ENCODE measurements at places on chromosomes 7 and 10. TPM values are rescaled to one million over a fixed set of nuclear protein-coding genes. Genes with fewer than 3 reads are reported as not detected.

The HIP1 gene
- total RNA-seq, result 4.5 TPM

The PLXNA4 gene
- 0.01 TPM for total RNA-seq

The ASZ1 gene
- total RNA-seq, result not detected

- DNase-seq, result no peak
Measured at GRCh38 chr10:120588311-120588710, 131.3 kb downstream of the PLPP4 start.

DNA sequence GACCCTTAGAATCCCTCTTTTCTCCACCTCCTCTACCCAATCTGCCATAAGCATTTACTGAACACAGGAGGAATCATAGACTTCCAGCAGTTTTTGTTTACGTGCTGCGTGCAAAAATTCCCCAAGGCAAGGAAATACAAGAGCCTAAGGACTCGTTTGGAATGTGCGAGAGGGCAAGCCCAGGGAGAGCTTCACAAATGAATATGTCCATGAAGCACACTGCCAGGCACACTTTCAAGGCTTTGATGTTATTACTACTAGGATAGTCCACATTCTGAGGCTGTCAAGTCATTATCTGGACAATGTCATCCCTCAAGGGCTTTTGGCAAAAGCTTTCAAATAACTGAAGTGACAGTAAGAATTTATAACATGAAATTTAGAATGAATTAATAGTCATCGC, 214.7 kb upstream of the TBX20 start:
- DNase-seq, result no peak

GRCh38 chr7:28581351-28581750, 169.0 kb downstream of the CREB5 start:
- DNase-seq, result no peak

The CPA5 gene
- not detected for total RNA-seq

DNA sequence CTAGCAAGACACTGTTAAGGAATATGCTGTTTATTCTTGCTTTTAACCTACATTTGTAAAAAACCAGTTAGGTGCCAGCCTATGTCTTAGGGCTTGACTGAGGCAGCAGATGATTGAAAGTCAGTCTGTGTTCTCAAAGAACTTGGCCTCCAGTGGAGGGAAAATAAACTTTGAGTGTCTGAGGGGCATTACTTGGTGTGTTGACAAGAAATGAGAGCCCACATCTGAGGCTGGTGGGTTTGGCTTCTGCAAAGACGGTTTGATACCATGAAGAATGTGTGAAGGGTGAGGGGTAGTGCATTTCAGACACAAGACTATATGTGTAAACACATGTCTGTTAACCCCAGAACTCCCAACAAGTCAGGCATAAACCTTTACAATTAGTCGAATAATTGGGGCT, 28.5 kb downstream of the CCSER2 start:
- DNase-seq, result no peak

DNA sequence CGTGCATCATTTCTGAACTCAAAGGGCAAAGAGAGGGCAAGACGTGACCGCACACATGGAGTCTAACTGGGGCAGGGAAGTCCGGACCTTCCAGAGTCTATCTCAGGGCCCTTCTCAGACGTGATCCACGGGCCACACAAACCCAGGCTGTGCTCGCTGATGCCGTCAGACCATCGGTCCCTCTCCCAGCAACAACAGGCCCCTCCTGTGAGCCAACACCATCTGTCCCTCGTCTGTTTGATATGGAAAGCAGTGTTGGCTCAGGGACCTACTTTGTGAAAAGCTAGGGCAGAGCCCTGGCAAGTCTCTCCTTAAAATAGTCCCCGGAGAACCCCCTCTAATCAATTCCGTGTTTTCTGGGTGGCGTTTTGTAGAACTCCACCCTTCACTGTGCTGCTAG, 208.8 kb downstream of the TCERG1L start:
- DNase-seq, result no peak

DNA sequence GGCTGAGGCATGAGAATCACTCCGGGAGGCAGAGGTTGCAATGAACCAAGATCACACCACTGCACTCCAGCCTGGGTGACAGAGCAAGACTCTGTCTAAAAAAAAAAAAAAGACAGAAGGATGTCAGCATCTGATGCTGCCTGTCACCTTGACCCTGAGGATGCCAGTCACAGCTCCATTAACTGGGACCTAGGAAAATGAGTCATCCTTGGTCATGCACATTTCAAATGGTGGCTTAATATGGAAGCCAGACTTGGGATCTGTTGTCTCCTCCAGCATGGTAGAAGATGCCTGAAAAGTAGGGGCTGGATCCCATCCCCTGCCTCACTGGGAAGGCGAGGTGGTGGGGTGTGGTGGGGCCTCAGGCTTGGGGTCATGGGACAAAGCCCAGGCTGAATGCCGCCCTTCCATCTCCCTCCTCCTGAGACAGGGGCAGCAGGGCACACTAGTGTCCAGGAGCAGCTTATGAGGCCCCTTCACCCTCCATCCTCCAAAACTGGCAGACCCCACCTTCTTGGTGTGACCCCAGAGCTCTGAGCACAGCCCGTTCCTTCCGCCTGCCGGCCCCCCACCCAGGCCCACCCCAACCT, 1.3 kb downstream of the NOS3 start:
- DNase-seq, result no peak

GRCh38 chr10:103397191-103397825, 882 bp downstream of the PDCD11 start:
- no peak for DNase-seq

DNA sequence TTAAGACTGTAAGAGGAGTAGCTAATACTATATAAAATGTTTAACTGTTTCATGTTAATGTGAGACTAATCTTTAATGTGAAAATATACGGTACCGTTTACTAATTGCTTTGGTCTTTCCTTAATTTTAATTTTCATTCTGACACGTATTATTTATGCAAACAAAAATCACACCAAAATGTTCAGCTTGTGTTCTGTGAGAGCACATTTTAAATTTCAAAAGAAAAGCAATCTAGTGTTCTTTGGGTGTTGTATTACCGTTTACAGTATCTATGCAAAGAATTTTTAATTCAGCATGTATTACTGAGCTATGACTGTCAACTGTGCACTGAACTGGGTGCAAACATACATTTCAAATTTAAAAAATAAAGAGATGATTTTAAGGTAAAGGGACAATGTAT, 2.2 kb downstream of the WNT16 start:
- no peak for DNase-seq

GRCh38 chr7:31664890-31665289, 22.1 kb upstream of the PPP1R17 start:
- DNase-seq, result no peak

DNA sequence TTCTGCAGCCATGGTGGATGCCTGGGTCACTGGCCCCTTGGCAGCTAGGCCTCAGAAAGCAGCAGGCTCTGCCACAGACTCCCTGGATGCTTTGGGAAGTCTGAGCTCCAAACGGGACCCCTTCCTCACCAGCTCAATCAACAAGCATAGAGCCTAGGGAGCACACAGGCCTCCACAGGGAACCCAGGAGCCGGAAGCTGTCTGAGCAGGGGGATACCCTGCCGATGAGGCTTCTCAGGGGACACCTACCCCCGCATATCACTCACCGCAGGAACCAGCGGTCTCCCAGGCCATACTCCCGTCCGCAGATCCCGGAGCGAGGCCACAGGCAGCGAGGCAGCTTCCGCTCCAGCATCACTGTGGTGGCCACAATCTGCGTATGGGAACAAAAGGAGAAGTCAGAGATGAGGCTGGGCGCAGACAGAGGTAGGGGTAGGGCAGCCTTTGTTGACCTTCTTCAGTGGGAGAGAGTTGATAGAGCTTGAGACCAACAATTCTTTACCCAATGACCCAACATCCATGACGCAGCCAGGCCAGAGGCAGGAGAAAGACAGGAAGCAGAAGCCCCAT, 13.4 kb downstream of the TRPV6 start:
- no peak for DNase-seq

DNA sequence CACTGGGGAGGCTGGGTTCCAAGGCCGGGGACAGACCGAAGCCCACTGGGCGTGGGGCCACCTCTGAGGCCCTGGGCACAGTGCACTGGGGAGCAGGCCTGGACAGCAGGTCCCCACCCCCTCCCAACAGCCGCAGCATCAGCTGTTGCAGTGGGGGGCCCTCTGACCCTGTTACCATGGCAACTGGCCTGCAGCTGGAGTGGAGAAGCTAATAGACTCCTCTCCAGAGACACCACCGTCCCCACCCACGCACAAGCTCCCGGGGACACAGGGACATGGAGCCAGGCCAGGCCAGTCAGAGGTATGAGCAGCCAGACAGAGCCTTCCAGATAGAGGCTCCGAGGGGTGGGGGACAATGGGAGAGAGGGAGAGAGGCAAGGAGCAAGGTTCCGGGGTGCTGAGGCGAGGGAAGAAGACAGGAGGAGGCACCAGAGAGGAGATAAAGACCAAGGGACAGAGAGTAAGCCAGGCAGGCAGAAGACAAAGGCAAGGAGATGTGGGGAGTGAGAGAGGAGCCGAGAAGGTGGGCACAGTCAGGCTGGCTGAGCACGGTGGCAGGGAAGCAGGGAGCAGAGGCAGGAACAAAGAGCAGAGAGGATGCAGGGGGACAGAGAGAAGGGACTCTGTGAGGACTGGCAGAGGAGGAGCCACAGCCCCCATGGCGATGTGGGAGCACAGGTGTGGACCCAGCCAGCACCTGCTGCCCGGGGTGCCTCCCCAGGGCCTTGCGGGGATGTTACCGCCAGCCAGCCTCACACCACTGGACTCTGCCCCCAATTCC, 6.7 kb downstream of the KCNH2 start:
- DNase-seq, result no peak

DNA sequence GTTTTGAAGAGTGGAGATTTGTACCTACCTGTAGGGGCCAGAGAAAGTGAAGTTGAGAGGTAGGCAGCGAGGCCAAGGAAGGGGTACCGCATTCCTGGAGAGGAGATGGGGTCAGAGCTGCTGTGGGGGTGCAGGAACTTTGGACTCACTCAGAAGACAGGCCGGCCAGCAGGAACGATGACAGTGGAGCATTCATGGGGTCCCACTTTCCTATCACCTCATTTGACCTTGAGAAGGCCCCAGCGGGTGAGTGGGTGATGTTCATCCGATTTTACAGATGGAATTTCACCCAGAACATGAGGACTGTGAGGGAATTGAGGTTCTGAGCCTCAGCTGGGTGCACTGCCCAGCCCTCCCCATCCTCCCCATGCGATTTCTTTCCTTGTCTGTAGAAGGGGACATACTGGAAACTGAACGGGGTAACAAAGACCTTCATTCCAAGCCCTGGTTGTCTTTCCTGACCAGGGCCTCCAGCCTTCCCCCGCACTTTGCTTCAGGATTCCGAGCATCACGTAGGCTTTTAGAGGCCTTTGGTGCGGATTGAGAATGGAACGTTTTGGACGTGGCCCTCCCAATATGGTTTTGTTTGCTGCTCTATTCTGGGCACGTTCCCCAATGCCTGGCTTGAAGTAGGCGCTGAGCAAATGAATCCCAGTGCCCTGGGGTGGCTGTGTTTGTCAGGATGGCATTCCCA, 87.3 kb downstream of the ADCY1 start:
- DNase-seq, result no peak

DNA sequence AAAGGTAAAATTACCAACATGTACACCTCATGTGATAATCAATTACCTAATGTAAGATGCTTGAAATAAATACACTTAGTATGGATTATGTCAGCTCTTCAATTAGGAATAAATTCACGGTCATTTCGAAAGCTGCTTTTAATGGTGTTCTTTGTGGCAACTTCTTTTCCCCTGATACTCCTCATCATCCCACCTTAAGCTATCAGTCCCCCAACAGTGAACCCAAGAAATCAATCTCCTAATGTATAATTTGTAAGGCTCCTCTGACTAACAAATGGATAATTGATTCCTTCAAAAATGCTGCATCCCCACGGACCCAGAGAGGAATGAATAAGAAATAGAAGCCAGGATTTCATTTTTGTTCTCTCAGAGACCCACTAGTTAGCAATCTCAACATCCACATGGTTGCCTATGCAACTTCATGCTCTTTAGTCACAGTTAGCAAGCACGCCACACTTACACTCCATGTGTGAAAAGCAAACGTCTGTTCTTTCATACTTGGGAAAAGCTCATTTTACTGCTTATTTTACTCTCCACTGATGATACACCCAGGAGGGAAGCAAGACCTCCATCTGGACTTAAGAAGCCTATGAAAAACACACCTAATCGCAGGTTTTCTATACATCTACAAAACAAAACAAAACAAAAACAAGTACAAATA, 70.1 kb downstream of the VPS41 start:
- no peak for DNase-seq

DNA sequence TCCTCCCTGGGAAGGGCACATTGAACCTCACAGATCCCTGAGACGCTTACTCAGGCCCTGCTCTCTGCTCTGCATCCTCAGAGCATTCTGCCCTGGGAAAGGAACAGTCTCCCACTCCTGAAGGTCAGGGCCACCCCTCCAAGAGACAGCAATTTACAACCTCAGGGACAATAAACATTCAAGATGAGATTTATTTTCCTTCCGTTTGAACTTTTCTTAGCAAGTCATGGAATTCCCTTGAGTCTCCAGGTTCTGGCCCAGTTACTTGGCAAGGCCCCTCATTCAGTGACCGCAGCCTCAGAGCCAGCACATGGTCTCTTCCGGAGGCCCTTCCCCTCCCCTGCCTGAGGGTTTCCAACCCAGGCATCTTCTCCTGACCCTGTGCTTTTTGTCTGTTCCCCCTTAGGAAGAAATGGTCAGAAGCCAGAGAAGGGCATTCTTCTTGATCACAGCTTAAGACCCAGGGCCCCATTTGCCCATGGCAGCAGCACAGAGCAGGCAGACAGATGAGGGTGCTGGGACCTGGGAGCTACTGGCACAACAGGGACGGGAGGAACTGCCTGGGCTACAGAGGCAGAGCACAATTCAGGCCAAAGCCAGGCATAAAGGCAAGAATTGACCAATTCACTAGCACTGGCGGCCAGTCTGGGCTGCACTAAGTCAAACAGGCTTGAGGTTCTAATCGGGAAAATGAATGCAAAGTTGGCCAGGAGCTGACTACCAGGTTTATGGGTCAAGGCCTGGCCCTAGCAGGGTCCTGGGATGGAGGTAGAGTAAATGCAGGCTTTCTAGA, 56.7 kb downstream of the VSTM4 start:
- no peak for DNase-seq

DNA sequence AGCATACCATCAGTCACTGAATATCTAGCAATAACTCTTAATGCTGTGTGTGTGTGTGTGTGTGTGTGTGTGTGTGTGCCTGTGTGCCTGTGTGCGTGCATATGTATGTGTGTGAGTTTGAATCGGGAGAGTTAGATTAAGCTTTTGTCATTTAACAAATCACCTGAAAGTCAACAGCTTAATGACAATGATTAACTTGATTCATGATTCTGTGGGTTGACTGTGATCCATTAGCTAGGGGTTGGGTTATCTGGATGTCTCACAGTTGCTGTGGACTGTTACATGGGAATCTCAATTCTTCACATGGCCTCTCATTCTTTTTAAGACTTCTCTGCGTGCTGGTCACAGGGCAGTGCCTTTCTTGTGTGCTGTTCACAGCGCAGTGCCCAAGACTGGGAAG, 639.0 kb upstream of the SORCS1 start:
- DNase-seq, result no peak

GRCh38 chr7:94492601-94493000, 17.0 kb upstream of the CASD1 start:
- no peak for DNase-seq

The HKDC1 gene
- 12.4 TPM for total RNA-seq

The MSS51 gene
- 0.18 TPM for total RNA-seq

The DNAJC1 gene
- total RNA-seq, result 8.8 TPM

- no peak for DNase-seq
Measured at GRCh38 chr7:154469652-154470051, 417.5 kb downstream of the DPP6 start.

GRCh38 chr7:129714514-129715063, 103.1 kb downstream of the NRF1 start:
- DNase-seq, result no peak
